ENCODE measurements at places on chromosomes 13 and 19.

DNA sequence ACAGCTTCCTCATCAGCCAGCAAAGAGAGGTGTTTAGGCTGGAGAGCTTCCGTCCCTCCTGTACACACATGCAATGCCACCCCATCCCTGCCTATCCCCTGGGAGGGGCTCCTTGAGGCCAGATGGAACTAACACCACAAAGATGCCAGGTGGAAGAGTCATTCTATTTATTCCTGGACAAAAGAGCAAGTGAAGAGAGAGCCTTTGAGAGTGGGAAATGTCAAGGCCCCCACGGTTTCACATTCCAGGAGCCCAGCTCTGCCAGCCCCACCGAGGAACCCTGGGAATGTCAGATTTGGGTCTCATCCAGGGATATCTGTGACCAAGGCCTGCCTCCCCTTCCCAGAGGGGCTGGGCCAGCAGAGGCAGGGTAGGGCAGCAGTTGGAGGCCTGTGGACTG, 30.8 kb upstream of the IGFL1 start:
- peak; percentile 58 for DNase-seq

DNA sequence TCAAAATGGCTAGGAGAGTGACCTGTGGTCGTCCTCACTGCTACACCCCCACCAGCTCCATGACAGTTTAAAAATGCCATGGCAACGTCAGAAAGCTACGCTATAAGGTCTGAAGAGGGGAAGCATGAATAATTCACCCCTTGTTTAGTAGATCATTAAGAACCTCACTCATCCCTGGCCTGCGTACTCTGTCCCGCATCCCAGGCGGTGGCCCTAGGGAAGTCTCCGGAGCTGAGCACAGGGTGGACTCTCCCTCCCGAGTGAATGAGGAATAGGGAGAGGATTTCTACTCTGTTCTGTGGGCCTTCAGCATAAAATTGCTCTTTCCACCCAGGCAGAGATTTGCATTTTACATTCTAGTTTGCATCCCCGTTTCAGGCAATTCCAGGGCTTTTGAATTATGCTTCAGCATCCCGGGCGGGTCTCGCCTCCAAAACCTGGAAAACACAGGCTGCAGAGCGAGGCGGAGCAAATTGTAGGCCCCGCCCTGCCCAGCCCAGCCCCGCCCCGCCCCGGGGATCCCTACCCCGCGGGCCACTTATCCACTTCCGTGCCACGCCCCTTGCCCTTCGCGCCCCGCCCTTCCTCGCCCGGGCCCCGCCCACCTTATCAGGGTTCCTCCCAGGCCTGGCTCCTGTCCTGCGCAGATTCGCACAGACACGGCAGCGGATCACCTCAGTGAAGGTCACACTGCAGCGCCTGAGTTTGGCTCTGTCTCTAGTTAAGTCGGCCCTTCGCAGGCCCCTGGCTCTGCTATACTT, 7.5 kb upstream of the ZNF525 start:
- DNase-seq, result no peak

DNA sequence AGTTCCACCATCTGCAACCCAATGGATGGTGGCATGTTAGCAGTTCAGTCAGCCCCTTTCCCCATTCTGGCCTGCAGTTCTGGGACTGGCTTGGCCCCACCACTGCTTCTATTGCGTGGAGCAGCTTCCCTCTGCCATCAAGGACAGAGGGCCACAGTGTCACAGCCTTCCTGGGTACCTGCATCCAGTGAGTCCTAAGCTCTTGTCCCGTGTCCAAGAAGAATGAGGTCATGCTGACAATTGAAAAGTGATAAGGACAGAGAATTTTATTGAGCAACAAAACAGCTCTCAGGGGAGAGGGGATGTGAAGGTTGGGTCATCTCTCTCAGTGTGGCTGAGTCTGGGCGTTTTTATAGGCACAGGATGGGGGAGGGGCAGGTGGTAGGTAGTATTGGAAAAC, 33.5 kb upstream of the SIN3B start:
- DNase-seq, result no peak

DNA sequence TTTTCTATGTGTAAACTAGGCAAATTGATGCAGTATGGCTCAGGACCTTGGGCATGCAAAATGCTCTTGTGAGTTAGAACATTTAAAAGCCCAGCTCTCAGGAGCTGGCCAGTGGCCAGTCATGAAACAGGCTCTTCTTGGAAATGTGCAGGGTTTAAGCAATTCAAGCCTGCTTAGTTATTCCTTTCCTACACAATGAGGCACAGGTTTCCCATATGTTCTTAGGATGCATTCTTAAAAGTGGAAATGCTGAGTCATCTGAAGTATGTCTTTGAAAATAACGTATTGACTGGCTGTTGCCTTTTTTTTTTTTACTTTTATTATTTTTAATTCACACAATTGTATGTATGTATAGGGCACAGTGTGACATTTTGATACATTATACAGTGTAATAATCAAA, 300.7 kb downstream of the SLC7A1 start:
- no peak for DNase-seq

DNA sequence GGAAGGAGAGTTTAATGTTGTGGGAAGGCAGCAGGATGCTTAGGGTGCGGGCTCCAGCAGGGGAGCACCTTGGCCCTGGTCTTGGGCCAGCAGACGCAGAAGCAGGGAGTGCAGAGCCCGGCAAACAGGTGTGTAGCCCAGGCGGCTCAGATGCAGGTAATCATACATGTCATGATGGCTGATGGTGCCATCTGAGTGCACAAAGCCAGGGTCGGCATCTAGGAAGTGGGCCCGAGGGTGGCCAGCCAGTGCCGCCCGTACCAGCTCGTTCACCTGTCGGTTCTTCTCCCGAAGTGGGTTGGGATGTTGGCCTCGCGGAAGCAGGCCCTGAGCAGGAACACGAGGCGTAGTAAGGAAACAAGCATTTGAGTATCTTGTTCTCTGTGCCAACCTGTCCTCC, 4.9 kb upstream of the PRR19 start:
- no peak for DNase-seq

DNA sequence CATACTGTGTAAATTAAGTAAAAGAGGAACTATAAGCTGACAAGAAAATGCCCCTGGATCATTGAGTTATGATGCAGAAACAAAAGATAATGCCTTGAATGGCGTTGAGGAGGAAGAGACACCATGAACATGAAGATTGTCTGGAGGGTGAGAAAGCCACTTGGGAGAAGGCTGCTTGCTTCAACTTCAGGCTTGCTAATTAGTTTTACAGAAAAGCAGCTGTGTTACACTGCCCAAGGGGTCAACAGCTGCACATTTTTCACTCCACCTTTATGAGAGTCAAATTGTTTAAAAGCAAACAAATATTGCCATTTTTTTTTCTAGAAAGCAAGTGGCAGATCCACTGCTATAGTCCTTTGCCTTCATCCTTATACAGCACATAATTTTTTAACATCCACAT, 35.5 kb upstream of the KLF12 start:
- DNase-seq, result no peak

DNA sequence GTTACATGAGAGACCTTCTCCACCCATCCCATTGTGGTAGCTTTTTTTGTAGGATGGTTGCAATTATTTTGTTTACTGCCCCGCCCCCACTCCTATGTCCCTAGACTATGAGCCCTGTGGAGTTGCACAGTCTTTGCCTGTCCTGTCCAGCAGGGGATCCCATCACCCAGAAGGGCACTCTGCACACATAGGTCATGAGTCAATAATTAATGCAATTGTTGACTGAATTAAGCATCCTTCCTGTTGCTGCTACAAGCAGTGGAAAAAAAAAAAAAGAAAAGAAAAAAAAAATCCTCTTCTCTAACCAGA, 14.2 kb downstream of the C19orf81 start:
- DNase-seq, result peak; percentile 75

DNA sequence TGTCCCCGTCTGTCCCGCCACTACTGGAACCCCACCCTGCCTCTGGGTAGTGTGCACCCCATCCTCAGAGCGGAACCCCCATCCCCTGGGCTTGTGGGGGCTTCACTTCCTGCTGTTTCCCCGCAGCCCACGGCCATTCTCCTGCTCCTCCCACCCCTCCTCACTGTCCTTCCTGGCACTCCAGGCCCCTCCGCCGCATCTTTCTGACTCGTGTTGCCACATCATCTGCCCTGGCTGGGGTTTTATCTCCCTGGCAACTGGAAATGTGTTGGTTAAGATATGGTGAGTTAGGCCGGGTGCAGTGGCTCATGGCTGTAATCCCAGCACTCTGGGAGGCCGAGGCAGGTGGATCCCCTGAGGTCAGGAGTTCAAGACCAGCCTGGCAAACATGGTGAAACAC, 37.3 kb downstream of the KDM4B start:
- DNase-seq, result no peak

DNA sequence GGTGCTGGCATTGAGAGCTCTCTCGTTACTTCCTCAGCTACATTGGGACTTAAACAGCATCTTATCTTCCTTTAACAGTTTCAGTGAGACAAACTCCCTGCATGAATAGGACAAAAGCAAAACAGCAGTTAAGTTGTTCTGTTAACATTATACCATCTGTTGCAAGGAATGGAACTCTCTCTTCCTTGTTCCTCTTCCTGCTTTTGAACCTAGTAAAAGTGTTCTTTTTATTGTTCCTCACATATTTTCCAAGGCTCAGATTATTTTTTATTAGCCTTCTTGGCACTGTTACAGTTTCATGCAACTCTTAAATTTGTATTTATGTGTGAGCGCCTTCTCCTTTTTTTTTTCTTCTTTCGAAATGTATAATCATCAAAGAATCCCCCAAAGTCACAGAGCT, 202.6 kb upstream of the UFM1 start:
- no peak for DNase-seq

- no peak for DNase-seq
These were observed 641.6 kb upstream of the PCDH20 start for GRCh38 chr13:62057286-62057685.

GRCh38 chr13:77329911-77330584, 3.2 kb upstream of the MYCBP2 start:
- peak; percentile 56 for DNase-seq

DNA sequence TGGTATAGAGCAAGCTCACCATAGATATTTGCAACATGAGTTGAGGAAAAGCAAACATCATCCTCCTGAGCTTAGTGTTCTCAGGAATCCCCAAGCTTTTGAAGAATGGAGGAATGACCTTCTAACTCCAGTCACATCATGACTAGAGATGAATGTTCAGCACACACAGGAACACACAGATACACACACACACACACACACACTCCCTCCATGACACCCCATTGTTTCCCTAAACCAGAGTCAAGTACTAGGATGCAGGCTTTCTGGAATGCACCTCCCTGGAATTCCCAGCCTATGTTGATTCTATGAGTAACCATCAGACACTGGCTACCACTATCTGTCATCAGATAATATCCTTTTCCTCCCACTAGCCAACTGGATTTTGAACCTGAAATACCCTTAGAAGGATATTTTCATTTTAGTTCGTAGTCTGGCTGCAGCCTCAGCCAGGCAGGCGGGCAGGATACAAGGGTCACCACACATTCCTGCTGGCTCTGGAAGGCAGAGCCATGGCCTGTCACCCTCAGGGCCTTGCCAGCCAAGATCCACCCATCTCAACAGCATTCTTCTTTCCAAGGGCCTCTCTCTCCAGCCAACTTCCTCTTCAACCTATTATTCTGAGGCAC, 162.4 kb downstream of the FOXO1 start:
- no peak for DNase-seq

DNA sequence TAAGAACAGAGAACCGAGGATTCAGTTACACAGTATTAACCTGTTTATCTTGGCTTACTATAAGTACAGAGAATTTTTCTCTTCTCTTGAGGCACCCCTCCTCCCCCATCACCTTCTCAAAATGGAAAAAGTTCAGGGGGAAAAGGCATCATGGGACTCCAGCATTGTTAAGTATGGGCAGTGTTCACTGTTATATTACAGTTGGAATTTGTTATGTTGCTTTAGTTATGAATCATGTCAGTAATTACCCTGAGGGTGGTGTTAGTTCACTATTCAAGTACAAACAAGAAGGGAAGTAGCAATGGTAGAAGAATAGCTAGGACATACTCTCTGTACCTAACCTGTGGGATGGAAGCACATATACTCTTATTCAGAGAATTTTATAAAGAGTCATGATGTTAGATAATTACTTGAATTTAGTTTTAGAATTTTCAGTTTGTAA, 12.0 kb downstream of the LPAR6 start:
- peak; percentile 3 for DNase-seq

GRCh38 chr13:98890186-98890585, 87.7 kb downstream of the DOCK9 start:
- peak; percentile 74 for DNase-seq

- DNase-seq, result peak; percentile 52
These were observed 4.8 kb downstream of the RPS16 start for GRCh38 chr19:39430675-39431593.

DNA sequence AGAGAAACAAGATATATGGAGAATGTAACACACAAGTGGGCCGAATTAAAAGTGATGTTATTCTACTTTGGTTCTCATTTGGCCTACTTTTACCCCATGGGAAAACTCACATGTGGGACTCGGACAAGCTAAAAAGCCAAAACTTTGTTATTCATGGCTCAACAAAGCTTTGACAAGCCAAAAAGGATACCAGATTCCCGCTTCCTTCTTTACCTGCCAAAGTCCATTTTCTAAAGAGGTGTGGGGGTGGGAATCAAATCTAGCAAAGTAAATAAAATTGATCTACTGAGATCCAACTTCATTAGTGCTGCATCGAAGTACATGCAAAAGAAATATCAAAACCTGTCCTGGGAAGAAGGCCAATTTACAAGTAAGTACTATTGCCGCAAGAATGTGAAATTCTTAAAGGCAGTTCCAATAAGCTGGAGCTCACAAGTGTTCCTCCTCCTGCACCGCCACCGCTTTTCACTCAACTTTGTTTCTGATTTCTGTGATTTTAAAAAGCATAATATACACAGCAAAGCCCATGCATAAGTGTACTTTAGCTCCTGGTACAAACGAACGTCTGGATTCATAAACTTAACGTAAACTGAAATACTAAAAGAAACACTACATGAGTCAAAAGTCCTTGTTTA, 1.1 kb downstream of the LNX2 start:
- peak; percentile 23 for DNase-seq

DNA sequence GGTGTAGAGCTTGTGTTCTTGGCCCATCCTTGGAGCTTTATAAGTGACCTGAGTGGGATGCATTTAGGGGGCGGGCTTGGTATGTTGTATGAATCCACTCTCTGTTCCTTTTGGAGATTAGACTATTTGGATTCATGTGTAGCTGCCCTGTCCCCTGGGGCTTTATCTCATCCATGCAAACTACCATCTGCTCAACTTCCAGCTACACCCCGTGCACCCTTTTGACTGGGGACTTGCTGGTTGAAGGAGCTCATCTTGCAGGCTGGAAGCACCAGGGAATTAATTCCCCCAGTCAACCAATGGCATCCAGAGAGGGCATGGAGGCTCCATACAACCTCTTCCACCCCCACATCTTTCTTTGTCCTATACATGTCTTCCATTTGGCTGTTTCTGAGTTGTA, 6.1 kb downstream of the CLEC4M start:
- DNase-seq, result no peak

DNA sequence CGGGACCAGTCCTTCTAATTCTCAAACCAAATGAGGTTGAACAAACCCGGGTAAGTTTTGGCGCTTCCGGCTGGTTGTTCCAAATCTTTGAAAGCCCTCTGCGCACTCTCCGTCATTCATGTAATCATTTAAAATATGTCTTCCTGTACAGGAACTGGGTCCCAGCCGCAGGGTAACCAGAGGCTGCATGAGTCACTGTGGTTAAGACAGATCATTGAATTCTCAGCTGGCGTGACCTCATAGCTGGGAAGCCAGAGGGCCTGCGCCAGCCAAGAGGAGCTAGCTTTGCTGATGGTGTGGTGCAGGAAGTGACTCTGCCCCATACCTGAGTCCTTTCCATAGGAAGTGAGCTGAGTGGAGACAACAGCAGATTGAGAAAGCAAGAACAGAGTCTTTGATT, 135.2 kb downstream of the TSHZ3 start:
- DNase-seq, result peak; percentile 97

Data from SW480 (cell line).